ENCODE measurements at places on chromosomes 1 and 21.

GRCh38 chr1:169779150-169779549 lies 15.6 kb downstream of the METTL18 start:
- DNase-seq: no peak

DNA sequence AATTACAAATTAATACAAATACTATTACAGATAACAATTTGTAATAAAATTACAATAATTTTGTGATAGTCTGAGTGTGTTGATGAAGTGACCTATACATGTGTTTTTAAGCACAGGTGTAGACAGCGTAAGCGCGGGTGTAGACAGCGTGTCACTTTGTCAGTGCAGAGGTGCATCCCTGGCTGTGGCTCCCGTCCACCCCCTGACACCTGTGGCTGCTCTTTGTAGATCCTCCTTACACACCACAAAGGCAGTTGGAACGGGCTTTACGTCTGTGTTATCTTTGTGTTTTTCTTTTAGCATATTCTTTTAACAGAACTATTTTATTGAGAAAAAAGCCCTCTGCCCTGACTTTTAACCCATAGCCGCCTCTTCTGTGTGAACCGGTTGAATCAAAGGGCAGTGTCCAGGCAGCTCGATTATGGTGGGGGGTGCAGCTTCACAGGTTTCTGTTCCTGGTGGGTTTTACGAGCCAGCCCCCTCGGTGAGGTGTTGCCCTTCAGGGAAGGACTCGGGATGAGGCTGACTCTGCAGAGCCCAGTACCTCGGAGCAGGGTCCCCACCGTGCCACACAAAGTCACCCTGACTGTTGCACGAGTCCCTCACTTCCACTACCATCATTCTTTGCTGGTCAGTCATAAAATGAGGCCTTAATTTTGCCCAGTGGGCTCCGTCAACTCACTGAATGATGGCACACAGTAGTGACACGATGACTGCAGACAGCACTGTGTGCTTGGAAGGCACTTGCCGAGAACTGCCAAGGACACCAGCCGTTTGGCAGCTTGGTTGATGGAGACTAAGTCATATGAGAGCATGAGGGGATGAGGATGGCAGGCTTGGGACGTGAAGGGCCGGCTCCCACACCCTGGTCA lies 86.4 kb upstream of the COL6A1 start:
- no peak for DNase-seq

- DNase-seq: no peak
Observed at GRCh38 chr21:41170859-41171609, 3.1 kb downstream of the BACE2 start.

DNA sequence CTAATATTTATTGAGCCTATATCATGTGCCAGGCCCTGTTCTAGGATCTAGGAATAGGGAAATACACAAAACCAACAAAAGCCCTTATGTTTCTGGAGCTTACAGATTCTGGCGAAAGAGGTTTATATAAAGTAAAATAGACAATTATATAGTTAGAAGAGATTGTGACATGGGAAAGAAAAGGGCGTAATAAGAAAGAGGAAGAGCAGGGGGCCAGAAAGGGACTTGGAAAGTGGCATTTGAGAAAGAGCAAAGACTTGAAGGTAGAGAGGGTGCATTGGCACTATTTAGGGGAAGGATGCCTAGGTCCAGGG lies 322.5 kb upstream of the FAM78B start:
- no peak for DNase-seq

DNA sequence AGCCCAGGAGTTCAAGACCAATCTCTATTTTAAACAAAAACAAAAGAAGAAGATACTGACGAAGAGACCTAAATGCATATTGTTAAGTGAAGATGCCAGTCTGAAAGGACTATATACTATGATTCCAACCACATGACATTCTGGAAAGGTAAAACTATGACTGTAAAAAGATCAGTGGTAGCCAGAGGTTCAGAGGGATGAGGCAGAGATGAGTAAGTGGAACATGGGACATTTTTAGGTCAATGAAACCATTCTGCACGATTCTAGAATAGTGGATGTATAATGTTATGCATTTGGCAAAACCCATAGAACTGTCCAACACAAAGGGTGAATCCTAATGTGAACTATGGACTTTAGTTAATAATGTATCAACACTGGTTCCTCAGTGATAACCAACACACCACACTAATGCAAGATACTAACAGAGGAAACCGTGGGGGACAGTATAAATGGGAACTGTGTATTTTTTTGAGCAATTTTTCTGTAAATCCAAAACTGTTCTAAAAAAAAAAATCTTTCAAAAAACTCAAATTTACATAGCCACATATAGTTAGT lies 8.2 kb downstream of the RC3H1 start:
- peak; percentile 47 for DNase-seq

GRCh38 chr1:93635614-93636543 lies 45.8 kb downstream of the BCAR3 start:
- DNase-seq: no peak

GRCh38 chr21:43908167-43908566 lies 43.1 kb downstream of the AGPAT3 start:
- no peak for DNase-seq

DNA sequence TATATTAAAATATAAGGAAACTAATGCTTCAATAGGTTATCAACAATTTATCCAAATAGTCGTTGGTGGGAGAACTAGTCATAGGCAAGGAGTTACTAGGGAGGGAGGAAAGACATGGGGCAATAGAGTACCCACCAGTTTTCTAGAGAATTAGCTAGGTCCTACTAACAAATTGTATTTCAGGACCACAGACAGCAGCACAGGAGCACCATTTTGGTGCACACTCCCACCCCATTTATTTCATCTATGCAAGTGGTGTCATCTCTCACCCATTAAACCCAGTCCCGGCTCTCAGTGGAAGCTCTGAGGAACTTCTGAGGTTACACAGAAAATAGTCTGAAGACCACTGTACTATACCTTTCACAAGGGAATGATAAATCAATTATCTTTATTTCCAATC lies 89.0 kb upstream of the BCAR3 start:
- peak; percentile 24 for DNase-seq
